Anterior cingulate cortex (tissue), 58 donors: ENCODE measurements at places on chromosomes 12 and 14.
A peak's percentile ranks its signal among the peaks of the same experiment; 100 is the strongest.

DNA sequence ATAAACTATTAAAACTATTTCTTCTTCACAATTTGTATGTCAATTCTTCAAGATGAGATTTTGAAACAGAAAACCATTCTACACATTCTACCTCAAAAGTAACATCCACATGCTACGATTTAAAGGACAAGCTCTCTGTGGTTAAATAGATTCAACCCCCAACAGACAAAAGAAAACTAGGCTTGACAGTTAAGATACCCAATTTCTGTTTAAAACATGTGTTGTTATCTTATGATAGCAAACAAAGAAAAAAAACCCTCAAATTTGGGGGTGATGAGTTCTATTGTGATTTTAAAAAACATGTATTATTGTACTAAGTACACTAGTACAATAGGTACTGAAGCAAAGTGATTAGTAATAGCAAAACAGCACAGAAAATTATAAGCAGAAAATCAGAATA lies 33.8 kb downstream of the ATF7 start:
- DNase-seq, result no peak

- peak; percentile 63 for DNase-seq
These were observed at the start of gene KTN1 for GRCh38 chr14:55579724-55580469. TSS of gene KTN1 (plus strand) at chr14:55580207. CDS start at chr14:55612049, 31,842 bp downstream.

DNA sequence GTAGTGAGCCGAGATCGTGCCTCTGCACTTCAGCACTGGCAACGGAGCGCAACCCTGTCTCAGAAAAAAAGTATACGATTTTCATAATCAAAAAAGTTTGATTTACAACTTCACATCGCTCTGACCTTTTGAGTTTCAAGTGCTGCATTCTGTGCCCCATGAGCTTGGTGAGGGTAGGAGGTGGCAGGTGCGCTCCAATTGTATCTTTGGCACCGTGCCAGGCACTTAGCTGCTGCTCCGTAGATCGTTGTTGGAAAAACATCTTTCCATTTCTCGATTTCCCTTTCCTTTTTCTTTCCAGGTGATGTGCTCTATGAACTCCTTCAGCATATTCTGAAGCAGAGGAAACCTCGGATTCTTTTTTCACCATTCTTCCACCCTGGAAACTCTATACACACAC lies 203.7 kb downstream of the ETV6 start:
- DNase-seq, result no peak

GRCh38 chr14:65810322-65810721 lies 397.8 kb downstream of the FUT8 start:
- DNase-seq, result no peak

DNA sequence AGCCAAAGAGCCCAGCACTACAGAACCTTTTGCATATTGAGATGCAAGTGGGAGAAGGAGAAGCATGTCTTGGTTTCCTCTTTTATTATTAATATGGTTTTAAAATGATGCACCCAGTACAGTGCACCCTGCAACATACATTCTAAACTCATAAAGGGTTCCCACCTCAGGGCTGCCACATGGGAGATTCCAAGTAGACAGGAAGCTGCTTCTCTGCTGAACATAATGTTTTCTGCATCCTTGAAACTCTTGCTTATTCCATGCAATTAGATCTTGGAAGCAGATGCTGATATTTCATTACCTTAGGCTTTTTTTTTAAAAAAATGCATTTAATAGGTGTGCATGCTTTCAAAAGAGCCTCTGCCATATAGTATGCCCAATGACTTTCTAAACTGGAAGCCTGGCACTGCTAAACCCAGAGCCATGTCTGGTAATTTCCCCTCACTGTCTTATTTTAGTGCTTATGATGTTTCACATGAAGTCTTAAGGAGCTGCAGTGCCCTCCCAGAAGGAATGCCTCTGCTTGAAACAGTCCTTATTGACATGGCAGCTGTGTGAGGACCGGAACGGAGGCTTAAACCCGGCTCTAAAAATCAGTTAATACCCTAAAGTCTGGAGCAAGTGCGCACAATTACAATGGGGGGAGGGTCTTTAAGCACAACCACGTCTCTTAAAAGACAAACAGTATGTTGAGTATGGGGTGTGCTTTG lies 2.0 kb upstream of the SIX1 start:
- DNase-seq, result no peak

- no peak for DNase-seq
These were observed 125.9 kb downstream of the ZNF664 start for GRCh38 chr12:124098887-124099286.

GRCh38 chr12:105090361-105090760 lies 6.1 kb upstream of the ALDH1L2 start:
- DNase-seq, result no peak

- DNase-seq, result no peak
These were observed 22.1 kb upstream of the E2F7 start for GRCh38 chr12:77087427-77087826.

DNA sequence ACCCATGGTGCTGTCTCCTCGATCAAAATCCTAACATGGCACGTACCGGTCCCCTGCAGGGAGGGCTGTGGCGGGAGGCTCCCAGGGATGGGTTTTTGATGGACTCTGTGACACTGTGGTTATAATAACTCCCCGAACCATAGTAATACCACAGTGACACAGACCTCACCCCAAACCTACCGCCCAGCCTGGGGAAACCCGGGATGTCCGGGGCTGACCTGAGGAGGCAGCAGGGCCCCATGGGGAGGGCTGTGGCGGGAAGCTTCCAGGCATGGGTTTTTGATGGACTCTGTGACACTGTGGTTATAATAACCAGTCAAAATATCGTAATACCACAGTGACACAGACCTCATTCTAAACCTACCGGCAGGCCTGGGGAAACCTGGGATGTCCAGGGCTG lies 378.0 kb downstream of the TMEM121 start:
- DNase-seq, result no peak

- DNase-seq, result no peak
These were observed 7.0 kb downstream of the ETNK1 start for GRCh38 chr12:22631863-22632463.

DNA sequence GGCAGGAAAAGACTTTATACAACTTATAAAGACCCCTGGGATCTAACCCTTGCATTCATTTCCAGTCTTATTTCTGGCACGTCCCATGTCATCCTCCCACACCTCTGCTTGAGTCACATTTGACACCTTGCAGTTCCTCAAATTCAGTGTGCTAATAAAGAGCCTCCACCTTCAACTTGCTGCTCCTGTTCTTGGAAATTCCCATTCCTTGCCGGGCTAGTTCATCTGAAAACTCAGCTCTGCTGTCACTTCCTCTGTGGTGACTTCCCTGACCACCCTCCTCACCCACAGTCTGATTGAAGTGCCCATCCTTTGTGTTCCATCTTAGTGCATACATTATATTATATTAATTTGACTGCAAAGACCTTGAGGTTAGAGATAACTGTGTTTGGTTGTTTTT lies 37.4 kb upstream of the PSMA6 start:
- DNase-seq, result no peak

GRCh38 chr14:39568809-39569538 lies 136.7 kb upstream of the FBXO33 start:
- DNase-seq, result no peak

DNA sequence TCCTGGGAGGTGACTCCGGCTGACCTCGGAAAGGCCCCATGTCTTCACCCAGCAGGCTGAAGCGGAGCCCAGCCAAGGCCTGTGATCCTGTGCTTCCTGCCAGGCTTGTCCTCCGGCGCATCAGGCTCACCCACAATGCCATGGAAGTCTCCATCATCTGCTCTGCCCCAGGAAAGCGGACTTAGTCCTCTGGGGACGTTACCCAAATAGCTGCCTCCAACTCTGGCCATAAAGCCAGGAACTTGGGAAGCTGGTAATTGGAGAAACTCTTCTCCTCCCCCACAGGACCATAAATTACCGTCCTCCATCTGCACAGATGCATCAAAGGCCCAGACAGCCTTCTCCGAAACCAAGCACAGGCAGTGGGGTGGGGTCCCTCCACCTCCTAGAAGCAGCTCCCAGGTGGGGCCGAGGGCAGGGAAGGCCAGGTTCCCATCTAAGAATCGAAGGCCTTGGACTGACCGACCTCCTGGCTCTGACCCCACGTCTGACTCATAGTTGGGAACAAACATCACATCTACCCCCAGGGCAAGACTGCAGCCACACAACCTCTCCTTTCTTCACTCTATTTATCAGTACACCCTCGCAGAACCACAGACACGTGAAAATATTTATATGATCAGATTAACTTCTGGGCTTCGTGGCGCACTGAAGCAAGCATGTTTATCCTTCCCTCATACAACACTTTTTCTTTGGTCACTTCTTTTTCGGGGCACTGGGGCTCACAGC lies 56.4 kb downstream of the PITPNM2 start:
- no peak for DNase-seq

- no peak for DNase-seq
These were observed 132.1 kb downstream of the SOX5 start for GRCh38 chr12:23817345-23817744.

DNA sequence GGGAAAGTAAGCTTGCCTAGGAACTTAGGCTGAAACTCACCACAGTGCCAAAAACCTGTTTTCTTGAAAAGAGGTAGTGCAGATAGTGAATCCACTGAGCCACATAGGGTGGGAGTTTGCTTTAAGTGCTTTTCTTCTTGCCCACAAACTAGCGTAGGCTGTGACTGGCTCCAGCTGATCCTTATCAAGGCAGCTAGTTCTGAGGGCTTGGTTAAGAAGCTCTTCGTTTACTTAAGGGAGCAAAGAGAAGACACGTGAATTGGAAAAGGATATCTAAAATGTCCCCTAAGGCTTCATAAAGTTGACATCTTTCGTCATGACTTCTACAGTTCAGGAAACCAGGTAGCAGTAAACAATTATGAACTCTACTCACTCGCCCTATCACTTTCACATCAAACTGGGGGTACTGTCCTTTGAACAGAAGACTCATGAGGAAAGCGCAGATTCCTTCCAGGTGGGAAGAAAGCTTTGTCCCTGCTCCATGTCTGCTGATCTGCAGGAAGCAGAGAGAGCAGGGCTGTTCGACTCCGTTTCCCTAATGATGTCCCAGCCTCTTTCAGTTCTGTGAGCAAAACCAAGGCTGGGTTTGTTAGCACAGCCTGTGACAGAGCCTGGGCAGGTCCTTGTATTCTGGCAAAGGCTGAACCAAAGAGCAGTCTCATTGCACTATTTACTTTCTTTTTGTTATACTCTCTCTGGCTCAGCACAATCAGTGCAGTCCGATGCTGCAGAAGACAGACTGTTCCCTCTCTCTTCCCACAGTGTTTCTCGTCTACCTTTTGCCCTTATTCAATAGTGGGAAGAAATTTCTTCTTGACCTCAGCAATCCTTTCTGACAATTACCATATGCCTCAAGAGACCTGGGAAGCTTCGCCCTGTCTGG lies 93.5 kb upstream of the ETV6 start:
- no peak for DNase-seq

DNA sequence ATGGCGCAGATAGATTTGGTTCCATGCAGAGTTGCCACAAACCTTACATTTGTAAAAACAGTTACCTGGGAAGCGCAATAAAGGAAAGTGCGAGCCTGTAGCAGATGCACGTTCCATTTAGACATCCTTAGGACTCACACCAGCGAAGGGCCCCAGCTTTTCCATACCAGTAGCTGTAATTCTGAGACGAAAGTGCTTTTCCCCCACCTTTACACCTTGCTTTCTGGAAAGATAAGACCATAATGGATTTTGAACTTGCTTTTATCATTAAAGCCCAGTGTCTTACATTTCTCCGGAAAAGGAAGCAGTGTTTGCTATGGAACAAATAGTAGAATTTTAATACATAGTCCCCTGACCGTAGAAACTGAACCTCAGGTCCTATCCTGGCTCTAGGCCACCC lies 616 bp upstream of the CCDC77 start:
- DNase-seq, result no peak

- DNase-seq, result no peak
These were observed 158.2 kb upstream of the C14orf180 start for GRCh38 chr14:104421401-104421821.

DNA sequence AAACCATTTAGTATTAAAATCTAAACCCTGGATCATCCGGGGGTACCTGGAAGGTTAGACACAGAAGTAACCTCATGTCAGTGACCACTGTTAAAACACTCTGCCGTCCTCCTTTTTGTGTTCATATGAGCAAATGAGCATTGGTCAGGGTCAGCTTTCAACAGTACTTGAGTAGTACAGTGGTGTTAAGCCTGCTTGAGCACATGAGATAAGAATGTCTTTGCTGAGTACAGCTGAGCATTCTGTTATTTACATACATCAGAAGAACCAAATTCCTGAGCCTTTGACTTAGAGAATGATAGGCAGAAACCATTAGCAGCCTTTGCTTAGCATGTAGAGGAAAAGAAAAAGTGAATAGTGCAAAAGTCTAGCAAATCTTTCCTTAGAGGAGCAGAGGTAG lies 38.6 kb upstream of the LRTM2 start:
- no peak for DNase-seq

- no peak for DNase-seq
These were observed 17.2 kb upstream of the RAD52 start for GRCh38 chr12:966724-967123.

DNA sequence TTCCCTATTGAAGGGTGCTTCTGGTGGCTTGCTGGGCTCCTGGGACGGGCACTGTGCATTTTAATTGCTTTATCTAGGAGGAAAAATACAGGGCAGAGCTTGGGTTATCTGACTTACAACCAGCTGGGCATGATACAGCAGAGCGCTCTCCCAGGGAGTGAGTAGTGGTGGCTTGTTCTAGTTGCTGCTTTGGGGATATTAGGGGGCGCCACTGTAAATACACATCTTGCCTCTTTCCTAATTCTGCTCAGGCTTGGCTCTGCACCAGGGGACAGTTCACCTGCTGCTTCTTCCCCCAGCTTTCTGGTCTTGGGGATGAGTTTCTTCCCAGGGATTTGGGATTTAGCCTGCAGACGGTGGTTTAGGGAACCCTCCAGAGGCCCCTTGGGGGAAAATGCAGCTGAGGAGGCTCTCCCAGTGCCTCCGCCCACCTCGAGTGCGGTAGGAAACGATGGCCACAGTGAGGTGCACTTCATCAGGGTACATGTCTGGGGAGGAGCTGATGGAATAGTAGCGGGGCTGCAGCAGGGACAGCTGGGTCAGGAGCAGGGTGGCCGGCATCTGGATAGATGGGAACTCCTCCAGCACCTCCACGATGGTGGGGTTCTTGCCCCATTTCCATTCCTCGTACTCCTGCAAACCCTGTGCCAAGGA lies 36.9 kb upstream of the FBXO21 start:
- DNase-seq, result no peak

- no peak for DNase-seq
These were observed 85.1 kb upstream of the LRIG3 start for GRCh38 chr12:59005193-59005955.

- no peak for DNase-seq
These were observed 36.1 kb downstream of the CPSF6 start for GRCh38 chr12:69275471-69275891.

GRCh38 chr12:108597559-108598471 lies at the start of gene TMEM119:
TSS of gene TMEM119 (minus strand) at chr12:108598084. CDS start at chr12:108592383, 5,701 bp downstream.
- peak; percentile 19 for DNase-seq

DNA sequence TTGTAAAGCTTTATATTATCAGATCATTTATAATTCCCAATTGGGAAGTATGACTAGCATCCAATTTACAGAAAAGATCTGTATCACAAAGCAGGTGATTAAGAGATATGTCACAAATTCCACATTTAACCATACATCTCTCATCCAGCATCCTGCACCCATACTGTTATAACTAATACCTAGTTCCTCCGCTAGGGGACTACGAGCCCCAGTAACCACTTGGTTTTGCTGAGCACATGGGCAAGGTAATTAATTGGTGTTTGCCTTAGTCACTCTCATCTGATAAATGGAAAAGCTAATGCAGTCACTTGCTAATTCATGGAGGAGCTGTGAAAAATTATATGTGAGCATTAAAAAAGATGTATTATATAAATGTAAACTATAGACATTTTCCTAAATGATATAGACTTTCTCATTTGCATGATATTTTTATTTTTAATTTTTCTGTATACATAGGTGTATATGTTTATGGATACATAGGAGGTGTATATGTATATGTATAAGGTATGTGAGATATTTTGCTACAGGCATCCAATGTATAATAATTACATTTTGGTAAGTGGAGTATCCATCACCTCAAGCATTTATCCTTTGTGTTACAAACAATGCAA lies 1031.8 kb downstream of the GALC start:
- no peak for DNase-seq
